Left lung (tissue), 14 donors: ENCODE measurements at places on chromosomes 11 and 22. TPM values are rescaled to one million over a fixed set of nuclear protein-coding genes. Genes with fewer than 3 reads are reported as not detected.

DNA sequence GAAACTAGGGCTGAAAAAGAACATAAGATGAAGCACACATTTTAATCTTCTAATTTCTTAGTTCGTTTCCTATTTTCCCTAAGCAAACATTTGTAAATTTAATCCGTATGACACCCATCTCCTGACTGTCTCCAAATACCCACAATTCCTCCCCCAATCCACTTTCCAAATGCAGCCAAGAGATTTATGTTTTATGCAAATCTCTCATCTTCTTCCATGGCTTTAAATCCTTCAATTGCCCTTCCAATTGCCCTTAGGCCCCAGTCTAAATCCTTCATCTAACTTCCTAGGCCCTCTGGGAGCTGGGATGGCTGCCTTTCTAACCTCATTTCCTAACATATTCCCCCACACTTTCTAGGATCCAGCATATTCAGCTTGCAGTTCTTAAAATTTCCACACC, 18.0 kb upstream of the POU2AF1 start:
- no peak for DNase-seq

DNA sequence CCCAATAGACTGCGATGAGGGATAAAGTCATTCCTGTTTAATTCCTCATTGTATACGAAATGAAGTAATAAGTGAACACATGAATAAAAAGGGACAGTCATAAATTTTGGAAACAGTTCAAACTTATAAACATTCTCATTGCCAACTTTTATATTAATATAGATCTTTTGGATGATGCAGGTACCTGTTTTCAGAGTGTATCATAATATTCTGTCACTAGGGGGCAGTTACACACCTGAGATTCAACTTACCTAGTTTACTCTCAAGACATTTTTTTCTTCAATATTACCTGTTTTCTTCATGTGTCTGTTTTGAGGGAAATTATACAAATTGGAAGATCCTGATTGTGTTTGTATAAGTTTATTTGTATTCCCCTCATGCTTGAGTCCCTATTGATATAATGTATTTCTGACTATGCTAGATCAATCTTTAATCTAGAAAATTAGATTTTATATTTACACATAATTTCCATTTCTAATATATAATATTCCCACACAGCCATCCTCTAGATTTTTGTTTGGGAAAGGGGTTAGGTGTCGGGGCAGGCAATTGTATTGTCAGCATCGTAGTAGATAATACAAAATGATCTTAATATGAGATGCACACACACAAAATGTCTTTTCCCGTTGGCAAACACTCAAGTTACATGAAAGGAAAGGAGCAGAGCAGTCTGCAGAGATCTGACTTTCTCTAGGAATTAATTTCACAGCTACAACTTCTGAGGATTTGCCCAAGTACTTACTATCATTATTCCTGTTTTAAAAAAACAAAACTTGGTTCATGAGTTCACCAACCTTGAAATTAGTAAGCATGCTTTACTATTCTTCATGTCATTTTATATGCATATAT, 18.4 kb downstream of the FDX1 start:
- DNase-seq: no peak

- DNase-seq: peak; percentile 47
These were observed 111.9 kb downstream of the WNT7B start for GRCh38 chr22:45864959-45865476.

- DNase-seq: no peak
These were observed 146.2 kb downstream of the RBFOX2 start for GRCh38 chr22:35882211-35883030.

- no peak for DNase-seq
These were observed 59.5 kb upstream of the WNT11 start for GRCh38 chr11:76265771-76266241.

SLC25A17 gene
- 30.1 TPM for polyA plus RNA-seq

DNA sequence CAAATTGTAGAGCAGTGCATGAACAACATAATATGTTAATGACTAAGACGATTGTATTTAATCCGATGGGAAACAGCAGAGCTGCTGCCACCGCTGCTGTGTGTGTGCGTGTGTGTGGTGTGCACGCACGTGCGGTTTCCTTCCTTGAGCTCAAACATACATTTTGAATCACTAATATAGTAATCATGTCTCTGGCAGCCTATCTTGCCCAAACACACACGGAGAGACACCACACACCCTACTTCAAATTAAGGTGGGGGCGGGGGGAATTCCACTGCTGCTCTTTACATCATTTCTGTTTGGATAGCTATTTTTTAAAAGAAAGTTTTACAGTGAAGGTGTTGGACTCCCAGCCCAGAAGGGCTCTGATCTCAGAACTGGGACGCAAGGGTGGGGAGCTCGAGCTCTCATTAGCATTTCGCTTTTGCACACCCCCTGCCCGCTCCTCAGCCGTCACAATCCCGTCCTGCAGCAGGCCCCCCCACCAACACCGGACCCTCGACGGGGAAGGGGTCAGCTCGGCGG, 651 bp upstream of the FAM83F start:
- no peak for DNase-seq

RASD2 gene
- polyA plus RNA-seq: 0.16 TPM

DNA sequence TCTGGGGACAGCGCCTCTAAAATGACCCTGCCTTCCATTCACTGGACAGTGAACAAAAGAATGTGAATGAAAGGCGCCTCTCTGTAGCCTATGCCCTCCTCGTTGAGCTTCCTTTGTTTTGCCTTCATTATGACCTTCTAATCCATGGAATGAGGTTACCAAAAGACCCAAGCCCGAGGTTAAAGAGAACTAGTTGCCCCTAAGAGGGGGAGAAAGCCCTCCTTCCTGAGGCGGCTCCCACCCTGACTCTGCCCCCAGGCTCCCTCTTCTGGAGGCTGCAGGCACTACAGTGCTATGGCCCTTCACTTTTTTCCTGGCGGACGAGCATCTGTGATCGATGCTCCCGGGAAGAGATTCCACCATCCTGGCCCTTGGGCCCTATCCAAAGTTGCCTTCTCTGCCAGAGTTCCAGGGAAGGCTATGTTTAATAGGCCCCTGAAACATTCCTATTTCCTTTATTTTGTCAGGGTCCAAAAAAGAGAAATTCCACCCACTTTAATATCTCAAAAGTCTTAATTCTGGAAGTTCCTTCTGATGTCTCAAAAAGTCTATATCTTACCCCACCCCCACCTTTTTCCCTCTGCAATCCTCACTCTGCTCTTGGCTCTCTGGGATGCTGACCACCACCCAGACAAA, 147.3 kb downstream of the FEZ1 start:
- DNase-seq: no peak

LRRC10B gene
- 0.98 TPM for polyA plus RNA-seq

- DNase-seq: no peak
These were observed 311.3 kb downstream of the C11orf87 start for GRCh38 chr11:109733245-109733644.

DNA sequence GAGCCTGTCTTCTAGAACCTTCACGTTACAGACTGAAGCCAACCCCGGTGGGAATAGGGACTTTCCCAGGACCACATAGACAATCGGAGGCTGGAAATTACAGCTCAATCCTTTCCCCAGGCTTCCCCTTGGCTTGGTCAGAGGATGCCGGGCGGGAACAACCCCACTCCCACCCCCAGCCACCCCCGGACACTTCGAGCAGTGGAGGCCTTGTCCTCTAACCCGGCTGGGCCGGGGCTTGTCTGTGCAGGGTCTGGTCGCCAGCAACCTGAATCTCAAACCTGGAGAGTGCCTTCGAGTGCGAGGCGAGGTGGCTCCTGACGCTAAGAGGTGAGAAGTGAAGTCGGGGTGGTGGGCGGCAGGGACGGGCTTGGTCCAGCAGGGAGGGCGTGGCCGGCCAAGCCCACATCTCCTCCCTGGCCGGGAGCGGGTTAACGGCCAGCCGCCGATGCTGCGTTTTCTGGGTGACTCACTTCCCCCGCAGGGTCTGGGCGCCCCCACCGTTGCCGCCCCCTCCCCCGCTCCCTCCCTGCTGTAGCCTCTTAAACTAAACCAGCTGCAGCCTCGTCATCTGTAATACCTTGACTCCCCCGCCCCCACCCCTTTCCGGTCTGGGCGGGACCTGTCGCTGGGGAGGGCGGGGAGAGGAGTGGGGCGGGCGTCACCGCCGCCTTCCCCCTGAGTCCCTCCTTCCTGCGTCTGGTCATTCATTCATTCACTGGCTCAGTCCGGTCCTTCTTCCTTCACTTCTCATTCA, 1.5 kb downstream of the LGALS1 start:
- peak; percentile 46 for DNase-seq

SAA1 gene
- not detected for polyA plus RNA-seq

- no peak for DNase-seq
These were observed 113.0 kb downstream of the SYT9 start for GRCh38 chr11:7364660-7365059.

BATF2 gene
- polyA plus RNA-seq: 2.6 TPM

- DNase-seq: peak; percentile 41
These were observed 24.2 kb upstream of the TMEM123 start for GRCh38 chr11:102476812-102477211.

- DNase-seq: no peak
These were observed 537.4 kb upstream of the CCDC90B start for GRCh38 chr11:83823461-83824025.

AGBL2 gene
- polyA plus RNA-seq: 7.0 TPM

UPB1 gene
- 1.0 TPM for polyA plus RNA-seq

BACE1 gene
- polyA plus RNA-seq: 40.7 TPM

PATE4 gene
- polyA plus RNA-seq: 0.24 TPM

DNA sequence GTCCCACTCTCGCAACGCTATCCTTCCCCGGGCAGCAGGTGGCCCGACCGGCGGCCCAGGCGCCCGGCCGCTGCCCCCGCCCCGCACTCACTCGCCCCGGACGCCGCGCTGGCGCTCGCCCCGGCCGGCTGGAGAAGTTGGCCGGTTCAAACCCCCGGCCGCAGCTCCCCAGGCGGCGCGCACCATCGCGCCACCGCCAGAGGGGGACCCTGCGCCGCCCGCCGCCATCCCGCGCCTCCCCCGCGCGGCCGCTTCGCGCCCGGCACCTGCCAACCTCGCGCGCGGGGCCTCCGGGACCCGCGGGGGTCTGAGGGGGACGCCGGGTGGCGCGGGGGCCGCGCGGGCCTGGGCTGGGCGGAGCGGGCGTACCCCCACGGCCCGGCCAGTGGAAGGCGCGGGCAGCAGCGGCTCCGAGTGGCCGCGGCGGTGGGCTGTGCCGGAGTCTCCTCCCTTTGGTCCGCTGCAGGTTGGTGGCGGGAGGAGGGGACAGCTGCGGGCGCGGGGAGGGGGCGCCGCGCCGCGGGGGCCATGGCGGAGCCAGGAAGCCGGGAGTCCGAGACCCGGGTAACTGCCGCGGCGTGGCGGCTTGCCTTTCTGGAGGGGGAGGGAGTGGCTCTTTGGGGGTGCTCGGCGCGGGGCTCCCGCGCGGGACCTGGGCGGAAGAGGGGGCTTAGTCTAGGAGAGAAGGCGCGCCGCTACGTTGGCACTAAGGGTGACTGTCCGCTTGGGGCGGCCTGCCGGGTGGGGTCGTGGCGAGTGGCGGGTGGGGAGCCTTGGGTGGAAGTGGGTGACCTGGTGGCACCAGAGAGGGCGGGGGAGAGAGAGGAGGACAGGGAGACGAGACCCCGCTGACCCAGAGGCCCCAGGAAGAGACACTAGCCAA, at the start of the genes MPST and TST:
MPST (plus strand) TSS at position 434 of the 883 bp plus-strand sequence; CDS start at position 529, 95 bp downstream.
TST (minus strand) TSS at position 139 of the 883 bp plus-strand sequence. CDS start 715 bp downstream, outside the sequence.
- DNase-seq: peak; percentile 81

- DNase-seq: no peak
These were observed 1374.2 kb downstream of the FAM181B start for GRCh38 chr11:81359476-81359875.

- no peak for DNase-seq
These were observed 86.0 kb downstream of the RPS6KA4 start for GRCh38 chr11:64444838-64445441.

DNA sequence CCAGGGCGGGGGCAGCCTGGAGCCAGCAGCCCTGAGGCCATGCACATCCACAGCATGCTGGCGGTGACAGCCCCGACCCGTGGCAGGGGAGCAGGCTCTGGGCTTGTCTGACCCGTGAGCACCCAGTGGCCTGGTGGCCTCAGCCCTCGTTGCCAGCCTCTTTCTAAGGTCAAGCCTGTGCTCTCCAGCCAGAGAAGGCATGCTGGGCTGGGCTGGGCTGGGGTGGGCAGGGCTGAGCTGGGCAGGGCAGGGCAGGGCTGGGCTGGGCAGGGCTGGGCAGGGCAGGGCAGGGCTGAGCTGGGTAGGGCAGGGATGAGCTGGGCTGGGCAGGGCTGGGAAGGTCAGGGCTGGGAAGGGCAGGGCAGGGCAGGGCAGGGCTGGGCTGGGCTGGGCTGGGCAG, 10.6 kb downstream of the H19 start:
- no peak for DNase-seq

ZP1 gene
- not detected for polyA plus RNA-seq

AKIP1 gene
- polyA plus RNA-seq: 20.1 TPM

DNA sequence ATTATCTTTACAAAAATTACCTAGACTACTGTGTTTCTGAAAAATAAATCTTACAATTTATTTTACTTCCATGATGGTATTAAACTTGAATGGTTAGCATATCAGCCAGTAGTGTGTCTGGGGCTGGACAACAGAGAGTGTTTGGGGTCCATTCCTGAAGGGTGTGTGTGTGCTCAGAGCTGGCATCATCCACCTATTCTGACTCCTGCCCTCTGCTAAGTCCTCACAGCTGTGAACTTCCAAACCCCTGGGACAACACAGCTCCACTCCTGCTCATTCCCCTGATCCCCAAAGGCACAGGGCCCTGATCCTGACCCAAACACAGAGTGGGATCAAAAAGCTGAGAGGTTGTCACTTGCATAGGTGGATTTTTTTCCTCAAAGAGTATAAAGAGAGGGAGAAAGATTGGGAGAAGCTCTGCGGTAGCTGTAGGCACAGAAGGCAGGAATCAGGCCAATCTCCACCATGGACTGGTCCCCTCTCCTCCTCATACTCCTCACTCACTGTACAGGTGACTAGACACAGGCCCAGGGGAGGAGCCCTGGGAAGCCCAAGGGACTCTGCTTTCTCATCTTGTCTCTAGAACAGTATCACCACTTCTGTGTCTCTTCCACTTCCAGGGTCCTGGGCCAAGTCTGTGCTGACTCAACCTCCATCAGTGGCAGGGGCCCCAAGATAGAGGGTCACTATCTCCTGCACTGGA, 55.7 kb upstream of the TOP3B start:
- no peak for DNase-seq

DNA sequence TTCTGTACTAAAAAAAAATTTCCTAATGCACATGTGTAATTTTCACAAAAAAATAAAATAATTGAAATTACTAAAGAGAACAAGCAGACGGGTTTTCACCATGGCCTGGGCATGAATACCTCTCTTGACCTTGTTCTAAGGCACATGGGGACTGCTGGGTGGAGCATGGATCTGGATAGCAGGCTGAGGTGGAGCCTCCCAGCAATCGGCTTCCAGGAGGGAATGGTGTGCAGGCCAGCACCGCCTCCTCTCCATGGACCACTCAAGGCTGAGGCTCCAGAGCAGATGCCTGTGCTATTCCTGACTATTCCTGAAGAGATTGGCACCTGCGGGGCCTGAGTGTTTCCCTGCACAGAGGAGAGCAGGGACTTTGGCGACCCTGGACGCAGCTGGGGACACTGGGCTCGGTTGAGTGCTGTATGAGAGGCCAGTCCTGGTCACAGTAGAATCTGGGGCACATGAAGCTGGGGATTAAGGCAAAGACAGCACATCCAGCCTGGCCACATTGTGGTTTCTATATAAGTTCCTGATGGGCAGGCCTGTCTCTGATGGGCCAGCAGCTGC, 963.6 kb downstream of the BRD1 start:
- no peak for DNase-seq
